ENCODE measurements at places on chromosomes 6 and 20.

GRCh38 chr6:322940-323729 is 30.8 kb downstream of the DUSP22 start:
- ATAC-seq: no peak

DNA sequence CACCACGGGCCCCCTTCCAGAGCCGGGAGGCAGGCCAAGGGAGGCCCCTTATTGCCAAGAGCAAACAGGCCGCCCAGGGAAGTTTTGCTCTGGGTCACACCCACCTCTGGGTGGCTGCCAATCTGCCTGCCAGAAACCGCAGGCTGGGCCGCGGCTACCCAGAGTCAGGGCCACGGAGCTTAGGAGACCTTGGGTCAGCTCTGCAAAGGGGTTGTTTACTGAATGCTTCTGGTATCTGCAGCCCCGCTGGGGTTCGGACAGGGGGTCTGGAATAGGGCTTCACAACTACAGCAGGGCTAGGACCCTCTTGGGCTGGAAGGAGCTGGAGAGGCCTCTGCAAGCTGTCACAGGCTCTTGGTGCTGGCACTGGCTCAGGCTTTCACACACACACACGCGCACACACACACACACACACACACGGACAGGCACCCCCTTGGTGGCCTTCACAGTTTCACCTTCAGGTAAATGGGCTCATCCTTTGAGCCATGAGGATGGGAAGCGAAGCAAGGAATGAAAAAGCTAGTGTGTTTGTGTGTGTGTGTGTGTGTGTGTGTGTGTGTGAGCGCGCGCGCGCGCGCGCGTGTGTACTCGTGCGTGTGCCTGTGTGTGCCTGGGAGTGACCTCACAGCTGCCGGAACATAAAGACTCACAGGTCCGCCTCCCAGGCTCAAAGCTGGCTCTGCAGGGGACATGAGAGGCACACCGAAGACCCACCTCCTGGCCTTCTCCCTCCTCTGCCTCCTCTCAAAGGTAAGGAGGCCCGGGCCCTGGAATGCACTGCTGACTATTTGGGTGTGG is at the start of gene CCN5:
CCN5 (plus strand) TSS at position 669 of the 798 bp plus-strand sequence; CDS start at position 691, 22 bp downstream.
- ATAC-seq: peak; percentile 89

DNA sequence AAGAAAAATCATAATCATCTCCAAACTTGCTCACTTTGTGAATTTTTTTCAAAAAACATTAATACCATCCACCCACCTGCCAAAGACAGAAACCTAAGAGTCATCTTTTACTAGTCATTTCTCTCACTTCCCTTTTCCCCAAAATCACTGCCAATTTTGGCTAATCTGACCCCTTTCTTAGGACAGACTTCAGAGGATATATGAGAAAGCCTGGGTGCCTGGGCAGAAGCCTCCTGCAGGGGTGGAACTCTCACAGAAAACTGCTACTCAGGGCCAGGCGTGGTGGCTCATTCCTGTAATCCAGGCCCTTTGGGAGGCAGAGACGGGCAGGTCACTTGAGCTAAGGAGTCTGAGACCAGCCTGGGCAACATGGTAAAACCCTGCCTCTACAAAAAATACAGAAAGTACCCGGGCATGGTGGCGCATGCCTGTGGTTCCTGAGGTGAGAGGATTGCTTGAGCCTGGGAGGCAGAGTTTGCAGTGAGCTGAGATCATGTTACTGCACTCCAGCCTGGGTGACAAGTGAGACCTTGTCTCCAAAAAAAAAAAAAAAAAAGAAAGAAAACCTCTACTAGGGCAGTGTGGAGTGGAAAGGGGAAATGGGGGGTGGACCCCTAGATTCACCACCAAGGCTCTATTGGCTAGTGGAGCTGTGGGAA is 3.8 kb downstream of the DEK start:
- ATAC-seq: no peak

GRCh38 chr6:38065734-38066305 is 246.3 kb downstream of the ZFAND3 start:
- no peak for ATAC-seq

GRCh38 chr6:93317592-93317991 is 101.8 kb downstream of the EPHA7 start:
- no peak for ATAC-seq

GRCh38 chr6:38131527-38131965 is 312.0 kb downstream of the ZFAND3 start:
- no peak for ATAC-seq

Data from motor neuron (in vitro differentiated cells).